ENCODE measurements at places on chromosomes 7 and 10.

DNA sequence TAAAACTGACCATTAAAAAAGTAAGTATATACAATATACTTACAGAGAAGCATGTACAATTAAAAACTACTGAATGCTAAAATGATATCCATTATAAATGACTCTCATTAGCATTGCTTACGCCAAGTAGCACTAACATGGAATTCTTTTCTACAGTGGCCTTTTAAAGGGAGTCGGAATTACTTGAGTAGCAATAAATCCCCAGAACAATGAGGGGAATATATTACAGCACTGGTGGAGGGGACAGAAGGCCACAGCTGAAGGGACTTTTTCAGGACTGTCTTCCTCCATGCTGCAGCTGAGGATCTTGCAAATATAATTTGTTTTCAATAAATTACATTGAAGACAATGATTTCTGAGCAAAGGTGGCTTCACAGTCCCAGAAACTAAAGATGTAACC is 97.0 kb downstream of the ALOX5 start:
- DNase-seq: no peak

DNA sequence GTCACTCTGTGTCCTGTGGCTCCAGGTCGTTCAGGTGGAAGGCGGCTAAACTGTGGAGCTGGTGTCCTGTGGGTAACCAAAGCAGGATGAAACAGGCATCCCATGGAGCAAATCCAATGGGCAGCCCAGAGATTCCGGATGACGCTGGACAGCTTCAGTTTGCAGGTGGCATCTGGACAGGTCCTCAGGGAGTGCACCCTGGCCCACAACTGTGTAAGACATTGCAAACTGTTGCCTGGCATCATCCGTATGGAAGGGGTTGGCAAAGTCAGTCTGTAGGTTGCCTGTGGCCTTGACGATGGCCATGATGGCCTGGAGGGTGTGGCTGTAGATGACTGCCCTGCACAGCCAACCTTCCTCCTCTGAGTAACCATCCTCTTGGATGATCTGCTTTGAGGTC is 35.5 kb downstream of the RPS24 start:
- no peak for DNase-seq

DNA sequence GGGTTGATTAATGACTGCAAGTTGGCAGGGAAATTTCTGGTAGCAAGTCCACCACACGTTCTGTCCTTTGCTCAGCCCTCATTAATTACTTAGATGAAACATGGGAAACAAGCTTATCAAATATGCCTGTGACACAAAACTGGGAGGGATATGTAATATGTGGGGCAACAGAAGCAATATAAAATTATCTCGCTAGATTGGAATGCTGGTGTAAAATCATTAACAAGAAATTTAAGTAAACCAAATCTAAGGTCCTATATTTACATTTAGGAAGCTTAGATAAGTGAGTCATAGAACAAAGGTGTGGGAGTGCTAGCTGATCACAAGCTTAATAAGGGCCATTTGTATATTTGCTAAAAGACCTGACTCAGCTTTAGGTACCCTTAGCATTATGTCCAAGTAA is 23.5 kb downstream of the TRPV5 start:
- DNase-seq: no peak

- DNase-seq: peak; percentile 55
Measured at GRCh38 chr10:77919713-77920108, 6.8 kb downstream of the DLG5 start.

Measured in DMS53 (cell line).